Stimulated activated CD4-positive, alpha-beta T cell treated with anti-CD3 and anti-CD28 coated beads, Interleukin-4, amount 100 ng/mL, for 24 hours (primary cell): ENCODE measurements at places on chromosomes 5 and 9.
A peak's percentile ranks its signal among the peaks of the same experiment; 100 is the strongest.

- DNase-seq = no peak
These were observed 419.2 kb upstream of the NMUR2 start for GRCh38 chr5:152824316-152824715.

- DNase-seq = no peak
These were observed 49.5 kb downstream of the GALNT12 start for GRCh38 chr9:98856982-98857381.

- DNase-seq = no peak
These were observed 15.5 kb upstream of the LOX start for GRCh38 chr5:122093415-122094180.

- DNase-seq = no peak
These were observed 7.1 kb downstream of the NEK6 start for GRCh38 chr9:124264823-124265233.

- DNase-seq = no peak
These were observed 590 bp downstream of the ENTPD2 start for GRCh38 chr9:137052998-137053943.

- DNase-seq = no peak
These were observed 42.3 kb upstream of the ZSWIM6 start for GRCh38 chr5:61289669-61290306.

DNA sequence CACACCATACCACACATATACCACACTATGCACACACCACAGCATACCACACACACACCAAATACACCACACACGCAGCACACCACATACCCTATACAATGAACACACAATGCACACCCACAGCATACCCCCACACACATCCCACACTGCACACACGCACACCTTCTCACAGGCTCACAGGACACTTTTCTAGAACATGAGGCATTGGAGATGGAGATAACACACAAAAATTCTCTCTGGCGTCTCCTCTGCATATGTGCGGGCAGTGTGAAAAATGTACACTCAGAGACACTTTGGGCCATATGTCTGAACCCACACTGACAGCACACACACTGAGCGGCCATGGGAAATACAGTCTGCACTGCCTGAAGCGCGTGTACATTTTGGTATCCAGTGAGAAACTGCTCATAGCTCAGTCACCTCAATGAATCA, 278.1 kb downstream of the GADD45G start:
- DNase-seq = peak; percentile 0

GRCh38 chr5:81391-82021, 10.5 kb upstream of the PLEKHG4B start:
- DNase-seq = no peak

DNA sequence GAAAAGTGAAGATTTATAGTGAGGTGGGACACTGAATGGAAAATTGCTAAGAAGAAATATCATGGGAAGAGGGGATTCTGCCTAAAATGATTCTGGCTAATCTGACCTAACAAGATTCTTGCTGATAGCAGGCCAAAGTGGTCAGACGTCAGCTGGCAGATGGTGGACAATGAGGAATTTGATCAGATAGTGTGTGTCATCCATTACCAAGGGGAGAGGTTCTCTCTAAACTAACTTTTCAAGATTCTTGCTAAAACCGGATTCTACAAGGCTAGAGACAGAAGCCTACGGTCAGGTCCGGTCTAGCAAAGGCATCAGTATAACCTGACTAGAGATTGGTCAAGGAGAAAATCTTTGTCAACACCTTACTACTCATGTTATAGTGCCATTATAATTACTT, 306.0 kb downstream of the ZNF608 start:
- DNase-seq = no peak

DNA sequence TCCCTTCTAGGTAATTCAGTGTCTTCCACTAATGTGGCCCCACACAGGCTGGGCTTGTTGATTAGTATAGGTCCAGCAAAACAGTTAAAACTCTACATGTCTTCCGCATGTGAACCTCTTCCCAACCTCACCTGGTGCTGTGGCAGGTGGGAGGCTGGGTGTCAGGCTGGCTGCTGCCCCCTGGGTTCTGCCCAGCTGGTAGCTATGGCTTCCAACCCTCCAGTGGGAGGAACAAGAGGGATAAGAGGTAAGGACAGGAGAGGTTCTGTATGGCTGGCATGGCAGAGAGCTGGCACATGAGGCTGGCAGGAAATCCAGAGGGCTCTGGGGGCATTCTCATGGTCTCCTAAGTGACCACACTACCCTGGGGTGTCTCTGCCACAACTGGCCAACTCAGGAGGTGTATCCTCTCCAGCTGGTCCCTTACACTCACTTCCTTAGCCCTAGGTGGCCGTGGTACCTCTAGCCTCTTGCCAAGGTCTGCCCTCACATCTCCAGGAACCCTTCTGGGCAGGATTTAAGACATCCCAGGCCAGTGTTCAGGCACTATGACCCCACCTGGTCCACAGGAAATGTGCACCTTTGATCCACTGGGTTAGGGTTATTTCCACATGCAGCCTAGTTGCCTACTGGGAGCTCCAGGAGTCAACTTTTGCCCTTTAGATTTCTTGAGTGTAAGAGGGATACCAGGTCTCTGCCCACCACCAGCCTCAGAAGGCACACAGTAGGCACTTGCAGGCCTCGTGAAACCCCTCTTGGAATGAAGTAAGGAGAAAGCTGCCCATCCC, 41.7 kb downstream of the AHRR start:
- no peak for DNase-seq

- DNase-seq = no peak
These were observed 824.3 kb downstream of the SEMA5A start for GRCh38 chr5:8721536-8721935.

GRCh38 chr9:77910194-77910621, 121.4 kb downstream of the GNAQ start:
- DNase-seq = no peak
